ENCODE measurements at places on chromosomes 7 and 10.

GRCh38 chr7:105581066-105581811 is at the start of gene EFCAB10:
EFCAB10 (minus strand) TSS chr7:105581493; CDS start chr7:105581463, 30 bp downstream.
- DNase-seq = peak; percentile 91

DNA sequence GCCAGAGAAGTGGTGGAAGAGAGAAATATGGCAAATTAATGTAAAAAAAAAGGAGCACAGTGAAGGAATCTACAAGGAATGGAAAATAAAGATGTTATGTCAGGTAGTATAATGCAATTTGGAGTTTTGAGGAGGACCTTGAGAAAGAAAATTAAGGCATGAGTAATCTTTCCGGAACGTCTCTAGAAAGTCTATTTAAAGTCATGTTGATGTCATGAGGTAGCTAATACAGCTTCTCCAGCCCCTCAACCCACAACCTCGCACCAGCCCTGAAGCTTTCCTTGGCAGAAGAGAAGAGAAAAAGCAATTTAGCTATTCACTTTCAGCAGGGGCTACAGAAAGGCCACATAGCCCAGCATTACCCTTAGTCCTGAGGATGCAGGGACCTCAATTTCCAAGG is 22.5 kb downstream of the TRDMT1 start:
- DNase-seq = no peak

GRCh38 chr10:75111907-75112679 is 637 bp downstream of the SAMD8 start:
- no peak for DNase-seq

- DNase-seq = no peak
These were observed 27.6 kb downstream of the COBL start for GRCh38 chr7:51288896-51289622.

GRCh38 chr10:119715628-119716505 is 10.0 kb upstream of the INPP5F start:
- DNase-seq = no peak

DNA sequence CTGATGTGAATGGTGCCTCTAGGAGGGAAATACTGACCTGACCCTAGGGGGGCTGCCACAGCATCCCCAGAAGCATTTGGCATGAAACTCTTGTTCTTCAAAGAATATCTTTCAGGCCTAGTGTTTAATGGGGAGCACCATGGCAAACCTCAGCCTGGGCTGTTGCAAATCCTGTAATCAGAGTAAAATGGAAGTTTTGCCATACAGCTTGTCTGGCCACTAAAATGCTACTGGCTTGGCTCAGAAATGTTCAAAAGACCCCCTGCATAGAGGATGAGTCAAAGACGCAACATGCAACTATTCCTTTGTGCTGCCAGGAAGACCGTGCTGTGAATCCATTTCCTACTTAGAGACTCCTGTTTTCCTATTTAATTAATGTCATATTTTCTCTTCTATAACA is 26.7 kb downstream of the HECW1 start:
- DNase-seq = no peak

GRCh38 chr10:71334221-71334791 is 15.2 kb downstream of the SLC29A3 start:
- DNase-seq = no peak

Measured in upper lobe of right lung (tissue), 1 donor.